Stomach (tissue), 19 donors: ENCODE measurements at places on chromosomes 12 and 14. TPM values are rescaled to one million over a fixed set of nuclear protein-coding genes. Genes with fewer than 3 reads are reported as not detected.

The DCD gene
- not detected for total RNA-seq

The FAIM2 gene
- total RNA-seq: 1.2 TPM

The GNB3 gene
- not detected for total RNA-seq

The PTPRO gene
- total RNA-seq: not detected

The GALNT8 gene
- total RNA-seq: not detected

The ADAMTS20 gene
- 0.55 TPM for total RNA-seq

The PLEKHG7 gene
- total RNA-seq: not detected

The SENP1 gene
- total RNA-seq: 12.8 TPM

The CDKN3 gene
- not detected for total RNA-seq

The LRP6 gene
- 113 TPM for total RNA-seq

The ARMH4 gene
- 5.5 TPM for total RNA-seq

The UTP20 gene
- total RNA-seq: 23.2 TPM

The RNASE7 gene
- not detected for total RNA-seq

The SERPINA12 gene
- total RNA-seq: not detected

The FZD10 gene
- 0.72 TPM for total RNA-seq

The ZDHHC22 gene
- 0.18 TPM for total RNA-seq

The SIX6 gene
- total RNA-seq: not detected

The GPRC5D gene
- total RNA-seq: not detected

The PTPRB gene
- total RNA-seq: 18.0 TPM

The RDH5 gene
- 19.3 TPM for total RNA-seq

The B4GALNT1 gene
- 1.1 TPM for total RNA-seq

The TAS2R46 gene
- not detected for total RNA-seq

The ACRBP gene
- total RNA-seq: 2.2 TPM
